ENCODE measurements at places on chromosomes 6 and 20. TPM values are rescaled to one million over a fixed set of nuclear protein-coding genes. Genes with fewer than 3 reads are reported as not detected.

- DNase-seq, result peak; percentile 73
These were observed at the start of gene TRAM2 for GRCh38 chr6:52577022-52577777. Gene TRAM2, minus strand, starts transcription at chr6:52577060. Its CDS starts 145 bp downstream, at chr6:52576915.

The ESR1 gene
- 2.7 TPM for total RNA-seq

DNA sequence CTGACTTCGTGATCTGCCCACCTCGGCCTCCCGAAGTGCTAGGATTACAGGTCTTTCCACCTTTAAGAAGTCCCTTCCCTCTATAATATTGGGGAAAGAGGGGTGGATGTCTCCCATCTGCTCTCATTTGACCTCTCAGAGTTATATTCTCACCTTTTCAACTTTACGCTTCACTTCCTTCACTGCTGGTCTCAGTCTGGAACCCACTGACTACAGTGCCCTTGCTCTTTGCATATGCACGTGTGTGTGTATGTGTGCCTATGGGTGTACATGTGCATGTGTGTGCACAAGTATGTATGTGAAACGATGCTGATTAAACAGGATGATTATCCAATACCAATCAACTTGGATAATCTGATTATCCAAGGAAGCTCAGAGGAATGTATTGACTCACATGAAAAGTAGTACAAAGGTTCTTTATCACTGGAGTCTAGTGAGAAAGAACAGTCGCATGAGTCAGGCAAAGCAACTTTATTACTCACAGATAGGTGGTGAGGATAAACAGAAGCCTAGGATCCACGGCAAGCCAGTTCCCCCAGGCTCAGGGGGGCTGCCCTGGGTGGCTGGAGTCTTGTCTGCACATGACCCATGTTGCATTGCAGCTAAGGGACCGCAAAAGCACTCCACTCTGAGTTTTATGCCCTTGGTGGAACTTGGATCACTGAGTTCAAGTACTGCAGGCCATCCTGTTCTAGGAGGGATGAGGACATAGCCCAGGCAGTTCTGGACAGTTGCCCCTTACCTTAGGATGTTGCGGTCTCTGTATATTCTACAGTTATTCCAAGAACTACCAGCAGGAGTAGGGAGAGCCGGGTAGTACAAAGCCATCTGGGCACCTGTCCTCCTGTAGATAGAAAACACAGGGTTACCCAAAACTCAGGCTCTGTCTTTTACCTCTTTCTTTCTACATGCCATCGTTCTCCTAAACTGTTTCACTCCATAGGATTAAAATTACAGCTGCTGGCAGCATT is 50.9 kb downstream of the SNRNP48 start:
- DNase-seq, result peak; percentile 82

The EYS gene
- 0.09 TPM for total RNA-seq

- no peak for DNase-seq
These were observed 38.5 kb downstream of the ORC3 start for GRCh38 chr6:87628424-87628823.

The C6orf58 gene
- not detected for total RNA-seq

The ASXL1 gene
- 85.9 TPM for total RNA-seq

DNA sequence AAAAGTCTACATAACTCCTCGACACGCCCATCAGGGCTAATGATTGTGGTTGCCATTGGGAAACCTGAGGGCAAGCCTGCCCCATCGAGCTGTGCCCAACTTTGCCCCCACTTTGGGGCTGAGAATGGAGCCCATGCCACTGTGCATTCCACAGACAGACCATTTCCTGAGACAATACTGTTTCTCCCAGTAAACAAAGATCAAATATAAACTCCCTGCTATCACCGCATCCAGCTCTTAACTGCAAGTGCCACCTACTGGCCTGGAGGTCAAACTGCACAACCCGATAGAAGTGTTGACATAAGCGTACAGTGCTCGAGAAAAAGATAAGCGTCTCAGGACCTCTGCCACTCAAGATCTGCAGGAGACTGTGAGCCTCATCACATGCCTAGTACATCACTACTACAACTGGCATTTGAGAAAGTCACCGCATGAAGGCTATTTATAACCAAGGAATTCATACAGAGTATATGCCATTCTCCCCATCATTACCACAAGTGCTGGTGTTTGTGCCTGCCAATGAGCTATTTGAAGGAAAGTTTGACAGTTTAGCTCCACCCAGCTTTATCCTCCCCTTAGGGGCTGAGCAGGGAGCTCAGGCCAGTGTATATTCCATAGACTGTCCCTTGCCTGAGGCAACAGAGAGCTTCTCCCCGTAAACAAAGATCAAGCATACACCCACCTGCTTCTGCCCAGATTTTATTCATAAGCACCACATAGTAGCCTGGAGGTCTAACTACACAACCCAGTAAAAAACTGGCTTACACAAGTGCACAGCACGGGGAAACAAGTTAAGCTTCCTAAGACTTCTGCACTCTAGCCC is 4.5 kb upstream of the DEFB126 start:
- no peak for DNase-seq

The RTEL1 gene
- total RNA-seq, result 17.3 TPM

DNA sequence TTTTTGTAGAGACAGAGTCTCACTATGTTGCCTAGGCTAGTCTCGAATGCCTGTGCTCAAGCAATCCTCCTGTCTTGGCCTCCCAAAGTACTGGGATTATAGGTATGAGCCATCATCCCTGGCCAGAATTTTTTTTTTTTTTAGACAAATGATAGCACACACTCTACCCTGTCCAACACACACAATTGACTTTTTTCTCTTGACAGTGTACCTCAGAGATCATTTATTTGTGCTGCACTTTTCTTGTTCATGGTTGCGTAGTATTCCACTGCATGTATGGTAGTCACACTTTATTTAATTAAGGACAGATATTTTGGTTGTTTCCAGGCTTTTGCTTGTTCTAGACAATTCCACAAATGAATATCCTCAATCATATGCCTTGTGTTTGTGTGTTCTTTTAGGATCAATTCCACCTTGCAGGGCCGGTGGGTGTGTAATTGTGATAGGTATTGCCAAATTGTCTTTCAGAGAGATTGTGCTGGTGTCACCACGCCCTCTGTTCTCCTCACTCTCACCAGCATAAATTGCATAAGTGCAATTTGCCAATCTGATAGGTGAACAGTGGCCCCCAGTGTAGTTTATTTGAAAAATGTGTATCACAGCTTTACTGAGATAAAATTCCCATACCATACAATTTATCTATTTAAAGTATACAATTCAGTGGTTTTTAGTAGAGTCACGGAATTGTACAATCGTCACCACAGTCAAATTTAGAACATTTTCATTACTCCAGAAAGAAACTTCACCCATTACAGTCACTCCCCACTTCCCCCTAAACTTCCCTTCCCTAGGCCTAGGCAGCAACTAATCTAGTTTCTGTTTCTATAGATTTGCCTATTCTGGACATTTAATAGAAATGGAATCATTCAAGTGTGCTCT is 20.1 kb downstream of the SRC start:
- no peak for DNase-seq

DNA sequence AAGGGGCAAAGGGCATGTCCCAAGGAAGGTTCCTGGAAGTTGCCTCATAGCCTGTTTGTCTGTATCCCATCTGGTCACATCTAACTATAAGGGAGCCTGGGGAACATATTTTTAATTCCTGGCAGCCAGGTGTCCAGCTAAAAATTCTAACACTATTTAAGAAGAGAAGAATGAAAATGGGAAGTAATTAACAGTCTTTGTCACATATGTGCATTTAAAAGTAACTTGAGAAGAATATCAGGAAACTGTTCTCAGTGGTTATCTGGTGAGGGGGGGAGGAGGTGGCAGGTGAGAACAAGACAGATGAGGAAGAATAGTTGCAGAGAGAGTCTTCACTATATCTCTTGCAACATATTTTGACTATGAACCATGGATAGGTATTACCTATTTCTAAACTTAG is 75.5 kb upstream of the ELOVL5 start:
- DNase-seq, result no peak

The OLIG3 gene
- 0.74 TPM for total RNA-seq

DNA sequence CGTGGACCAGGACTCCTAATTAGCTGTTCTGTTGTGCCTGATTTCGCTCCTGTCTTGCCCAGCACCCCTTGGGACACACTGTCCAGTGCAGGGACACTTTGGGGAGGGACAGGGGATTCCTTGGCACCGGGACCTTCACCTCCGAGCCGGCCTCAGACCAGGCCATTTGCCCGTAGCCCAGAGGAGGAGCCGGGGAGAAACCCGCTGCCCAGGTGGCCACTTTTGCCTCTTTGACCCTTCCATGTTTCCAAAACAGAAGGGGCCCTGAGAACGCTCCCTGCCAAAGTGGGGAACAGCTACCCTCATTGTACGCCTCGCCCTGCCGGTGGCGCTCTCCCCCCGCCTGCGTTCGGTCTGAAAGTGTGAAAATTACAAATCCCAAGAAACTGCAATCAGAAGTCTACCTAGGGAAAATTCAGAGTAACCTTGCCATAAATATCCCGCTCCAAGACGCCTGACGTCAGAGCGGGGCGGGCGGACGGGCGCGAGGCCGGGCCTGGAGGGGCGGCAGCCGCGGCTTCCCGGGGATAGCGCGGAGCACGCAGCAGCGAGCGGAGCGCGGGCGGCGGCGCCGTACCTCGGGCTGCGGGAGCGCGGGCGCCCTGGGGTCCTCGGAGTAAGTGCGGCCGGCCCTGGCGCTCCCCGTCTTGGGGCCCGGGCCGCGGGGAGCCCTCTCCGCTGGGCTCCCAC is at the start of gene DAAM2:
Gene DAAM2, plus strand, starts transcription at position 527 of the 690 bp plus-strand sequence. CDS start 63,927 bp downstream, outside the sequence.
- peak; percentile 19 for DNase-seq

DNA sequence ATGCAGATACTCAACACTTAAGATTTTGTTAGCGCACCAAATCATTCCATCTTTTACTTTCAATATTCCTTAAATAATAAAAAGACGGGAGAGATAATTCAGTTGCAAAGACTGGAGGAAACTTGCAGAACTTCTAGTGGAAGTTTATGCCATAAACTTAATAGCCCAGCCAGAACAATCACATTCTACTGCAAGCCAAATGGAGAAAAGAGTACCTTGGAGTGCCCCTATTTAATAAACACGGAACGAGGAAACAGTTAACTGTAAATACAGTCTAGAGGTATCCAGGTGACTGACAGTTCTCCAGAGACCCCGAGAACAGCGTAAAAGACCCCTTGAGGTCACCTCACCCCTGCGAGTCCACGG is 635 bp downstream of the SLC35B3 start:
- DNase-seq, result no peak

The LINC00237 gene
- not detected for total RNA-seq

GRCh38 chr6:136703331-136703865 is 88.9 kb downstream of the MAP3K5 start:
- DNase-seq, result no peak

GRCh38 chr20:33377366-33377765 is 24.0 kb downstream of the CDK5RAP1 start:
- no peak for DNase-seq

- DNase-seq, result no peak
These were observed 36.1 kb upstream of the ZBP1 start for GRCh38 chr20:57656252-57656820.

The BMP5 gene
- total RNA-seq, result not detected

DNA sequence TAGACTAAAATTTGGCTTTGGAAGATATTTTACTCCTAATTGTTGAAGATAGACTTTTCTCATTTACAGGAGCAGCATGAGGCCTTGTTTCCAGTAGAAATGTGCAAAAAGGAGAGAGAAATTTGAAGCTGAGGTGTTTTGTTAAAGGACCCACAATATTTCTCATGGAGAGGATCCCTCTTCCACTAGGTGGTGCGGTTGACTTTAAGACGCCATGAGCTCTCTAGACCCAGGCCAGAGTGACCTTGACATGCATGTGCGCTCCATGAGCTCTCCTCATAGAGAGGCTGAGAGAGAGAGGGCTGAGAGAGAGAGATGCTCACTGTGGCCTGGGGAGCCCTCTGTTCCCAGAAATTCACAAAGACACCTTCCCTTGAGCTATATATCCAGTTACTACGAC is 861.2 kb upstream of the EYS start:
- no peak for DNase-seq

DNA sequence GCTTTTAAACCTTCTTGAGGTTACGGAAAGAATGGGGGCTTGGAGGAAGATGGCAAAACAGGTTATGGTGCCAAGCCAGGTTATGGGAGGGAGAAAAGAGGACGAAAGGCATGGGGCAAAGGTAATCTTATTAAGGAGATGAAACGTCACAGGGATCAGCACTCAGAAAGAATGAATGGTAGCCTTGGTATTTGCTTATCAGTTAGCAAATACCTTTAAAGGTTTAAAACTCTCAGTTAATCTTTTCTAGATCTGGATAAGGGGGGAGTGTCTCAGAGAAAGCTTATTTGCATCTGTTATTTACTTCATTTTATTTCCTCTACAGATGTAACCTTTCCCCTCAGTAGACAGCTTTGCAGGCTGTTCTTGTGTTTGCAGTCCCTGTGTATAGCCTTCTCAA is 55.5 kb upstream of the EEF1E1 start:
- DNase-seq, result no peak

DNA sequence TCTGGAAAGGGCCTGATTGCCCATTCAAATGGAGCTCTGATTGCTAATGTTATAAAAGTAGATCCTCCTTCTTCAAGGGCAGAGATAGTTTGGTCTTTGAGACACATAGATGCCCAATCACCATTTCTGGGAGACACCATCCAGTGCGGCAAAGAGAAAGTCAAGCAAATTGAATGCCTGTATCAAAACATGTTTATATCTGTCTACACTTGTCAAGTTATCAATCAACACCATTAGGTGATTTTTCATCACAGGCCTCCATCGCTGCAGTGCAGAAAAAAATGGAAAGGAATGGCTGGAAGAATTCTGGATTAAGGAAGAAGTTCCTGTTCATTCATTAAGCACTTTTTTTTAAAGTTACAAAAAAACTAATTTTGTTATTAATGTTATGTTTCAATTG is 54.8 kb upstream of the ZFP64 start:
- DNase-seq, result no peak

GRCh38 chr20:10079964-10080363 is 45.2 kb downstream of the ANKEF1 start:
- peak; percentile 82 for DNase-seq

The FAM162B gene
- 1.6 TPM for total RNA-seq

DNA sequence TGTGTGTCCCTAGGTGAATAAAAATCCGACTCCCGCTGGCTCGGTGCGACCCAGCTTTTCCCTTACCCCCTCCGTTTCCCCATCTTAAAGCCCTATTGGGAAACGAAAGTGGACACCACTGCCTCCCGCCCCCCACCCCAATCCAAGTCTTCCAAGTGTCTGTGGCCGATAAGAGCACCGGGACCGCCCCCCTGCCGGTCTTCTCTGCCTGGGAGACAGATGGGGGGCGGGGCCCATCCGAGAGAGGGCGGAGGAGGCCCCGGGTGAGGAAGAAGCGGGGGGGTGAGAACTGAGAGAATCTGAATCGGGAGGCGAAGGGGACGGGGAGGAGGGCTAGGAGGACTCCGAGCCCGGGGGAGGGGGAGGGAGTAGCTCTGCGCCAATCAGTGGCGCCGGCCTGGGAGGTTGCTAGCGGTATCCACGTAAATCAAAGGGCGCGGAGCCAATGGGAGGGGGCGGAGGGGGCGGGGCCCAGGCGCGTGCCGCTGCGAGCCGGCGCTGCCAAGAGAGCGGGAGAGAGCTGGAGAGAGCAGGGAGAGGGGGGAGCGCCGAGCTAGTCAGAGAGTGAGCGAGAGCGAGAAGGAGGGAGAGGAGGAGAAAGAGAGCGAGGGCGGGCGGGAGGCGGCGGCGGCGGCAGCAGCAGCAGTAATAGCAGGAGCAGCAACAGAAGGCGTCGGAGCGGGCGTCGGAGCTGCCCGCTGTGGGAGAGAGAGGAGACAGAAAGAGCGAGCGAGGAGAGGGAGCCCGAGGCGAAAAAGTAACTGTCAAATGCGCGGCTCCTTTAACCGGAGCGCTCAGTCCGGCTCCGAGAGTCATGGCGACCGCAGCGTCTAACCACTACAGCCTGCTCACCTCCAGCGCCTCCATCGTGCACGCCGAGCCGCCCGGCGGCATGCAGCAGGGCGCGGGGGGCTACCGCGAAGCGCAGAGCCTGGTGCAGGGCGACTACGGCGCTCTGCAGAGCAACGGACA is at the start of gene POU3F2:
Gene POU3F2, plus strand, starts transcription at position 515 of the 972 bp plus-strand sequence. Its CDS starts 300 bp downstream, at position 815.
- DNase-seq, result peak; percentile 72

Data from fibroblast of the aortic adventitia (primary cell).